Stimulated activated CD4-positive, alpha-beta T cell treated with anti-CD3 and anti-CD28 coated beads, Interleukin-15, amount 100 ng/mL, for 1 hour (primary cell): ENCODE measurements at places on chromosomes 1 and 21.

DNA sequence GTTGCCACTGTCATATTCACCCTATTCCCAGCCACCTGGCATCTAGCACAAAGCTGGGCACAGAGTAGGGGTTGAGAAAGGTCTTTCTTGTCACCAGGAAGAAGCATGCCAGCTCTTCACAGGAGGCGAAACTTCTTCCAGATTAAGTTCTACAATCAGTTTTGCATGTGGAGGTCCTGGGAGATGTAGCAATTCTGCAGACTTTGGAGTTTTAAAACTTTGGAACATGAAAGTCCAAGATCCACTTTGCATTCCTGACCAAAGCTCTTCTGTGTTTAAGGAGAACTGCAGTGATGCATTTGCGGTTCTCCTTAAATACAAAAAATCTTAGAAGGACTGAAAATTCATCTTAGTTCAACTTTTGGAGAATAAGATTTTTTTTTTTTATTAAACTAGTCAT lies 258.5 kb upstream of the USP24 start:
- DNase-seq = no peak

GRCh38 chr1:11880181-11880575 lies 21.4 kb upstream of the NPPB start:
- no peak for DNase-seq

- DNase-seq = no peak
These were observed 523.6 kb upstream of the PLXNA2 start for GRCh38 chr1:208767816-208768215.

DNA sequence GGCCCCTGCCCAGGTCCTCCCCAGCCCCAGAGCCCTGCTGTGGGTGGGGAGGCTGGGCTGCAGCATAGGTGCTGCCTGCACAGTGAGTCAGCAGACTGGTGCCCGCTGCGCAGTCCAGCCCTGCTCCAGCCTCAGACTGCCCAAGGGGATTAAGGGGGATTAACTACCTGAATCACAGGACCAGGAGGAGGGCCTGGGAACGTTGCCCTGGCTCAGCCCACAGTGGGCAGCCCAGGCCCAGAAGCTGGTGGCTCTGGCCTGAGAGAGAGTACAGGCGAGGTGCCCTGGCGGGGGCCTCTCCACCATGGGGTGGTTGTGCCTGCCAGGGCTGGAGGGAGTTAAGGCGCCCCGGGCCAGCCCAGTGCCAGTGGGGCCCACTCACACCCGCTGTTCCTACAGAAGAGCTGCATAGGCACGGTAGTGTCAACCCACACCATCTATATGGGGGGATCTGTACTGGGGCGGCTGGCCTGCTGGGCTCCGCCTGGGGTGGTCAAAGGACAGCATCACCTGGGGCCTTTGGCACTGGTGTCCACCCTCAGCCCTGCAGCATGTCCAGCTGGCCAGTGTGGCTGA lies 2.3 kb downstream of the OBSCN start:
- no peak for DNase-seq

GRCh38 chr1:76627901-76628300 lies 239.4 kb upstream of the ST6GALNAC5 start:
- DNase-seq = no peak
